Left cardiac atrium (tissue), 4 donors: ENCODE measurements at places on chromosomes 4 and X. TPM values are rescaled to one million over a fixed set of nuclear protein-coding genes. Genes with fewer than 3 reads are reported as not detected.

DNA sequence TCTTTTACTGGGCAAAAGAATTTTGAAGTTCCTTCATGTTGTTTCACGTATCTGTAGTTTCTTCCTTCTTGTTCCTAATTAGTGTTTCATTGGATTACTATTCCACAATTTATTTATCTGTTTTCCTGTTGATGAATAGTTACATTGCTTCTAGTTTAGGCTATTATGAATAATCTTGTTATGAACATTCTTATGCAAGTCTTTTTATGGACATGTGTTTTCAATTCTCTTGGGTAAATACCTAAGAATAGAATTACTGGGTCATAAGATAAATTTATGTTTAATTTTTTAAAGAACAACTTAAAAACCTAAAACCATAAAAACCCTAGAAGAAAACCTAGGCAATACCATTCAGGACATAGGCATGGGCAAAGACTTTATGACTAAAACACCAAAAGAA lies 70.9 kb upstream of the RXFP1 start:
- no peak for DNase-seq

Gene PWWP3B
- total RNA-seq: 4.4 TPM

Gene NUDT11
- 0.18 TPM for total RNA-seq

GRCh38 chrX:42477396-42477795 lies 300.6 kb downstream of the PPP1R2C start:
- DNase-seq: no peak

DNA sequence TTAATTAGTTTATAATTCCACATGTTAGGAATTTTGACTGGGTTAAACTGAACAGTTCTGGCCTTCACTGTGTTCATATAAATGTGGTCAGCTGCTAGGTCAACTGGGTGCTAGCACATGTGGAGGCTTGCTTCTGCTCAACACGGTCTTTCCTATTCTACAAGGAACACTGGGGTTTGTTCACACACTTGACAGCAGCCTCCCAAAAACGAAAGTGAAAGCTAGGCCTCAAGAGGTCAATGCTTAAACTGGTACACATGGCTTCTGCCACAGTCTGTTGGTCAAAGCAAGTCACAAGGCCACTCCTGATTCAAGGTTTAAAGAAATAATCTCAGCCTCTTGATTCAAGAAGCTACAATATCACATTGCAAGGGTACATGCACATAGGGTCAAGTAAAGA lies 126.5 kb downstream of the QDPR start:
- no peak for DNase-seq

- no peak for DNase-seq
These were observed 23.8 kb downstream of the MSL3 start for GRCh38 chrX:11781734-11782370.
